ENCODE measurements at places on chromosomes 5 and 9.

GRCh38 chr5:142016556-142016955, 3.7 kb upstream of the GNPDA1 start:
- DNase-seq: no peak

GRCh38 chr5:179222246-179223017, 122.8 kb downstream of the ADAMTS2 start:
- no peak for DNase-seq

GRCh38 chr5:31889001-31889561, 250.2 kb downstream of the PDZD2 start:
- DNase-seq: no peak

- no peak for DNase-seq
These were observed 21.1 kb downstream of the IRF1 start for GRCh38 chr5:132469380-132470009.

- DNase-seq: no peak
These were observed 86.3 kb upstream of the IFNK start for GRCh38 chr9:27437652-27438373.

GRCh38 chr5:126514131-126514557, 80.9 kb downstream of the ALDH7A1 start:
- DNase-seq: no peak

DNA sequence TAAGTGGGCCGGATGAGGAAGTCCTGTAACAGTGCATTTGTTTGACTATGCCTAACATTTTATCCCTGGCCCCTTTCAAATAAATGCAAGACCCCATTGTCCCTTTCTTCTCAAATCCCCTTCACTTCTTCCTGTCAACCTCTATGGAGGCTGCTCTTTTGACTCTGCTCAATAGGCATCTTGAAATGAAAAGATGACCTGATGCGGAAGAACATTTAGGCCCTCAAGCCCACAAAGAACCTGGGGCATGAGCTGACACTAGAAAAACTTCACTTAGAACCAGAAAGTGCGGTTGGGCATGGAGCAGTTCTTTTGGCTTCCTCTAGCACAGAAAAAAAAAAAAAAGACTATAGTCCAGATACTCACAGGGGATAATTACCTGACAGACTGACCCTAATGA, 1434.7 kb upstream of the WWC1 start:
- no peak for DNase-seq

DNA sequence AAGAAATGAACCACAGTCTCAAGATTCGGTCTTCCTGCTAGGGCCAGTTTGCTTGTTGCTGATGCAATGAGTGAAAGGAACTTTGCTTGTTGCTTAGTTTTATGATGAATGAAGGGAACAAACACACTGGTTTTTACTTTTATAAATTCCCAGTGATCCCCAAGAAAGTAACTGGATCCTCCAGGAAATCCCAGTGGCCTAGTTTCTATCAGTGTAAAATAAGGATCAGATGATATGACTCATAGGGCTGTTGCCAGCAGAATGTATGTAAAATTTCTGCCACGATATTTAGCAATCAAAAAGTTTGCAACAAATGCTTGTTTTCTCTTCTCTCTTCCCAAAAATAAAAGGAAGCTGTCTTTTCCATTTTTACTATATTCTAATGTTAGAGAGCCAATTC, 160.1 kb upstream of the CDKN2B start:
- no peak for DNase-seq

- DNase-seq: no peak
These were observed 251.3 kb upstream of the DAP start for GRCh38 chr5:11012295-11012694.

DNA sequence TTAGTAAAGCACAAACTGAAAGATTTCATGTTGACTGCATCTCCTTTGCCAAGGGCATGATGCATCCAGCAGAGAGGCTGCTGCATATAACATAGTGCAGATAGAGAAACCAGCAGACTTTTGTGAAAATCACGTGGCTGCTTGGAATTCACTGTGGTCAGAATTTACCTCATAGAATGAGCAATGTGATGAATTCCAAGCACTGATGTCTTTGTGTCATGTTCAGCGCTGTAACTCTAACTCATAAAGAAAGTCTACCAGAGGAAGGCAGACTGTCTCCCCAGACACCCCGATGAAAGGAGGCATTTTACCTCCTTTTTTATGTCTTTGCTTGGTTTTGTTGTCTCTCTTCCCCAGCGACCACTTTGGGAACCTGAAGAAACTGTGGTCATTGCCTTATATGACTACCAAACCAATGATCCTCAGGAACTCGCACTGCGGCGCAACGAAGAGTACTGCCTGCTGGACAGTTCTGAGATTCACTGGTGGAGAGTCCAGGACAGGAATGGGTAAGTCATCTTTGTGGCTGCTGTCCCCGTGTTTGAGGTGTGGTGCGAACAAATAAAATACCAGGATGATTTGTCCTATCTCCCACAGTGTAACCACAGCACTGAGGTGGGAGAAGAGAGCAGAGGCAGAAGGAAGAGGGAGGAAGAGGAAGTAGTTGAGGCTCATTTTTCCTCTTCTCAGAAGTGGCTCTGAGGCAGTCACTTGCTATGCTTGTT, 42.0 kb downstream of the ITK start:
- peak; percentile 30 for DNase-seq

DNA sequence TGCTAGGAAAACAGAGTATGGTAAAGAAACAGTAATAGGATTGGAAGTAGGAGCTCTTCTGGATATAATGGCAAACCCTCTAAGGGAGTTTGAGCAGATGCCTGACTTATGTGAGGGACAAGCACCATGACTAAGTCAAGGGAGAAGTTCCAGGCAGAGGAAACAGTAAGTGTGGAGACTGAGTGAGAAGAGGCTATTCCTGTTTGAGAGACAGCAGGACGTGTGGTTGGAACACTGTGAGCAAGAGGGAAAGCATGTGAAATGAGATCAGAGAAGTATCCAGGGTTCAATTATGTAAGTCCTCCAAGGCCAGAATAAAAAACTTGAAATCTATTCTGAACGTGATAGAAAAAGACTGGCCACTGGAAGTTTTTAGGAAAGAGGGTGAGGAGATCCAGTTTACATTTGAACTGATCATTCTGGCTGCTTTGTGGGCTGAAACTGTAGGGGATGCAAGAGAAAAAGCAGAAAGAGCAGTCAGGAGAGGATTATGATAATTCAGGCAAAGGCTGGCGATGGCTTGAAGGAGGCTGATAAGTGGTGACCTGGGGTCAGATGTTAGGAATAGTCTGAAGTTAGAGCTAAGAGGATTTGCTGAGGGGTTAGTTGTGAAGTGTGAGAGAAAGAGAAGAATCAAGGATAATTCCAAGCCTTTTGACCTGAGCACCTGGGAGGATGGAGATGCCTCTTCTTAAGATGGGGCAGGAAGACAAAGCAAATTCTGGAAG, 19.2 kb downstream of the DMAC1 start:
- DNase-seq: no peak

DNA sequence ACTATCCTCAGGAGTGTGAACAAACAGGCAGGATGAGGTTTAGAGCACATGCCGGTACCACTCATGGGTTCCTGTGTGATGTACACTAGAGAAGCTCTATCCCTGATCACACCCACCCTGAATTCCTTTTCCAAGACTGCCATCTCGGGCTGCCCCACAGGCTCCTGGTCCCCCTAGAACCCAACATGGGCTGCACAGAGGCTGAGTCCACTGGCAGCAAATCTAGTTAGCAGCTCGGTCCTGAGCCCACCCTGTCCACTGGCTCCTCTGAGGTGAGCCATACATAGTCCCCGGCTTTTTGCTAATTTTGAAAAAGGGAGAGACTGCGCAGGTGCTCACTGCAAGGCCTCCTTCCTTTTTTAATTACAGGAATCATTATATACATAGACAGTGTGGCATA, 227.0 kb downstream of the FSTL4 start:
- no peak for DNase-seq

DNA sequence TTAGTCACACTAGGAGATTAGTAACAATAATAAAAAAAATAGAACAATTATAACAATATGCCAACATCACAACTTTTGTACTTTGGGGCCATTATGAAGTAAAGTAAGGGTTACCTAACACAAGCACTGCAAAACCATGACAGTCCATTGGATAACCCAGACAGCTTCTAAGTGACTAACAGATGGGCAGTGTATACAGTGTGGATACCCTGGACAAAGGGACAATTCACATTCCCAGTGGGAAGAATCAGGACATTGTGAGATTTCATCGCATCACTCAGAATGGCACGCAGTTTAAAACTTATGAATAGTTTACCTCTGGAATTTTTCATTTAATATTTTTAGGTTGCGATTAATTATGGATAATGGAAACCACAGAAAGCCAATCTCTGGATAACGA, 45.6 kb upstream of the JADE2 start:
- no peak for DNase-seq

GRCh38 chr9:111794835-111795556, at the start of gene SHOC1:
Gene SHOC1, minus strand, starts transcription at chr9:111794937. Its CDS starts 3,519 bp downstream, at chr9:111791418.
- DNase-seq: no peak

DNA sequence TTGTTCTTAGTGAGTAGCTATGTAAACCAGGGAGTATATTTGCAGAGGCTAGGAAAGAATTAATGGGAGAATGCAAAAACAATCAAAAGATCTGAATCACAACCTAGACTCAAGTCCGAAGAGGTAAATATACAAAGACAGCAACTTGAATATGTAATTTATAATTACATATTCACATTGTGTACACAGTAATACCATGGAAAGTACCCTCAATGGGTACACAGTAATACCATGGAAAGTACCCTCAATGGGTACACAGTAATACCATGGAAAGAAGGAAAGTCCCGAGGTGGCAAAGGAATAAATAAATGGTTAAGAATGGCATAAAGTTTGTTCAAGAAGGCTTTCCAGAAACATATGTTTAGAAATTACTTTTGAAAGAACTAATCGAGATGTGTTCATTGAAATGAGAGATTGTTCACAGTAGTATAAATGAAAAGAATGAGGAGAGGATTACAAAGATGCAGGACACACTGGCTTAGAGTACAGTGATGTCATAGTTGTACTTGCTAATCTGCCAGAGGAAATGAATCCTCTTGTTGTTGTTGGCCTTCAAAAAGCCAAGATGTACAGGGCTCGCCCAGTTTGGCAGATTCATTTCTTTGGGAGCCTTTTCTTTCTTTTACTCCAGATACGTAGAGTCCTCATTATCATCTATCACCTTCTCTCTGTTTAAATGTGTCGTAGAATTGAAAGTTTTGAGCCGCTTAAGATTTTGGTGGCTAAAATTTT, 116.0 kb downstream of the UNC13B start:
- no peak for DNase-seq

DNA sequence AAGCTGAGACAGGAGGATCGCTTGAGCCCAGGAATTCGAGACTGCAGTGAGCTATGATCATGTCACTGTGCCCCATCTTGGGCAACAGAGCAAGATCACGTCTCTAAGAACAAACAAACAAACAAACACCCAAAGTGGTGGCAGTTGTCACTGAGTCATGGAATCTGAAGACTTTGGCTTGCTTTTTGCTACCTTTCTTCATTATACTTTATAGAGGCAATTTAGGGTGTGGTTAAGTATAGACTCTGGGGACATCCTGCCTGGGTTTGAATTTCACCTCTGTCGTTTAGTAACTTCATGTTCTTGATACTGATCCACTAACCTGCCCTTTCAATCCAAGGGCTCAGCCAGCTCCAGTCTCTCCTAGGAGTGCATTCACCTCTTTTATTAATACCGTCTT, 13.0 kb upstream of the HOMER1 start:
- DNase-seq: no peak

DNA sequence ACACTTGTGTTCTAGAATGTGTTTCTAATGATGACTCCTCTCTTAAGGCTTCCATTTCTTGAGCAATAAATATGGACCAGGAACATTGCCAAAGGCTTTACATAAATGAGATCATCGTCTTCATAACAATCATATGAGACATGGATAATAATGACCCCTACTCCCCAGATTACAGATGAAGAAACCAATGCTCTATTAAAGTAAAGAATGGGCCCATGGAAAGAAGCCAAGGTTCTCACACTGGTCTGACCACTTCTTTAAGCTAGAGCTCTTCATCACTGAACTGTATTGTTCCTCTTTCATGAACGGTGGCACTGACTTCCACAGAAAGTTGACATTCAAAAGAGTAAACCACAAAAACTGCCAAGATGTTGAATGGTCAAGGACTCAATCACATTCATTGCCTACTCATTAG, 65.3 kb downstream of the MARCHF3 start:
- no peak for DNase-seq

DNA sequence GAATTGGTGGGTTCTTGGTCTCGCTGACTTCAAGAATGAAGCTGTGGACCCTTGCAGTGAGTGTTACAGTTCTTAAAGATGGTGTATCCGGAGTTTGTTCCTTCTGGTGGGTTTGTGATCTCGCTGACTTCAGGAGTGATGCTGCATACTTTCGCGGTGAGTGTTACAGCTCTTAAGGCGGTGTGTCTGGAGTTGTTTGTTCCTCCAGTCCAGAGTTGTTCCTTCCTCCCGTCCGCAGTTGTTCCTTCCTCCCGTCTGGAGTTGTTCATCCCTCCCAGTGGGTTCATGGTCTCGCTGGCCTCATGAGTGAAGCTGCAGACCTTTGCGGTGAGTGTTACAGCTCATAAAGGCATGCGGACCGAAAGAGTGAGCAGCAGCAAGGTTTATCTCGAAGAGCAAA, 159.6 kb upstream of the ADAMTSL1 start:
- DNase-seq: no peak

DNA sequence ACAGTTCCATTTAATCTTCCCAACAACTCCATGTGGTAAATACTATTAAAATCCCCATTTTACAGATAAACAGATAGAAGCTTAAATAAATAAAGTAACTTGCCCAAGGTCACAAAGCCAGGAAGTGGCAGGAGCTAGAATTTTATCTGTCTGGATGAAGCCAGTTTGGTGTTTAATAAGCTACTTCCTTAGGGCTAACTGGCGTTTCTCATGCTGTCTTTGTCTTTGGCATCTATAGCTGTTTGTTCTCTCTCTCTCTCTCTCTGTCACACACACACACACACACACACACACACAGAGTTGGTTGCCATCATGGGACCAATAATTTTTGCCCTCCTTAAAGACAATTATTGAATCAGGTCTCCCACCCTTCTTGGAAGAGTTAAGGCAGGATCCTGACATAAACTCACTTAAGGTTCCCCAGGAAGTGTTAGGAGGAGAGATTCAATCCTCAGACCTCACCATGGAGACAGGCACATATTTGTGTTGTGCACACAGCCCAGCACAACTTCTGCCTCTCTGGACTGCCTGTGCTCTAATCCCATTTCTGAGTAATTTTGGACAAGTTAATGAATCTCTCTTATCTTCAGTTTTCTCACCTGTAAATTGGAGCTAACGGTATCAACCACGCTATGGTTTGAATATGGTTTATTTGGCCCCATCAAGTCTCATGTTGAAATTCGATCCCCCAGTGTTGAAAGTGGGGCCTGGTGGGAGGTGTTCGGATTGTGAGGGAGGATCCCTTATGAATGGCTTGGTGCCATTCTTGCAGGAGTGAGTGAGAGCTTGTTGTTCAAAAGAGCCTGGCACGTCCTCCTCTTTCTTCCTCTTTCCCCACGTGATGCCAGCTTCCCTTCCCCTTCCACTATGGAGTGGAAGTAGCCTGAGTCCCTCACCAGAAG, 8.3 kb upstream of the ADRA1B start:
- DNase-seq: no peak

Measured in CD8-positive, alpha-beta memory T cell (primary cell).